Activated T-helper 1 cell treated with anti-CD3 and anti-CD28 coated beads, Interleukin-2, amount 50 U/mL, for 16 hours (primary cell): ENCODE measurements at places on chromosomes 11 and 22.
A peak's percentile ranks its signal among the peaks of the same experiment; 100 is the strongest.

DNA sequence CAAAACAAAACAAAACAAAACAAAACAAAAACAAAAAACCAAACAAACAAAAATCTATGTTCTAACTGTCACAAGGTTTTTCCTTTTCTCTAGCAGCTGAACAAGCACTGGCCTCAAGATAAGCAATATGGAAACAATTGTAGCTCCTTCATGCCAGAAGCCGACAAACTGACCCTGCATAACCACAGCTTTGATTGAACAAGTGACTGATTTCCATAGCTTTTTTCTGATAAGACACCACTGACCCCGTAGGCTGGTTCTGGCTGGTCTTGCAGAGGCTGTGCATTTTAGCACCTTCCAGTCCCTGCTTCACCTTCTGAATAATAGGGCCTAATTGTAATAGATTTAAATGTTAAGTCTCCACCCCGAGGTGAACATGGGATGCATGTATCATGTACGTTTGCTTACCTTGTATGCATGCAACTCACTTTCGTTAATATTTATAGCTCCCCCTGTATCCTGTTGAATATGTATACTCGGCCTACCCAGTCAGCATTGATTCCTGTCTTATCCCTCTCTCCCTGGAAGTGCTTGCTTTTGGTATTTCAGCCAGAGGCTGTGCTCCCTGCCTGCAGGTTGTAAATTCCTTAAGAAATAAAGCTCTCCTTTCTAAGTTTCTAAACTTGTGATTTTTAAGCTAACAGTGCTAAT, 49.6 kb downstream of the CNTF start:
- no peak for DNase-seq

- DNase-seq, result no peak
Observed at GRCh38 chr22:35674335-35674734, 26.1 kb downstream of the APOL6 start.

DNA sequence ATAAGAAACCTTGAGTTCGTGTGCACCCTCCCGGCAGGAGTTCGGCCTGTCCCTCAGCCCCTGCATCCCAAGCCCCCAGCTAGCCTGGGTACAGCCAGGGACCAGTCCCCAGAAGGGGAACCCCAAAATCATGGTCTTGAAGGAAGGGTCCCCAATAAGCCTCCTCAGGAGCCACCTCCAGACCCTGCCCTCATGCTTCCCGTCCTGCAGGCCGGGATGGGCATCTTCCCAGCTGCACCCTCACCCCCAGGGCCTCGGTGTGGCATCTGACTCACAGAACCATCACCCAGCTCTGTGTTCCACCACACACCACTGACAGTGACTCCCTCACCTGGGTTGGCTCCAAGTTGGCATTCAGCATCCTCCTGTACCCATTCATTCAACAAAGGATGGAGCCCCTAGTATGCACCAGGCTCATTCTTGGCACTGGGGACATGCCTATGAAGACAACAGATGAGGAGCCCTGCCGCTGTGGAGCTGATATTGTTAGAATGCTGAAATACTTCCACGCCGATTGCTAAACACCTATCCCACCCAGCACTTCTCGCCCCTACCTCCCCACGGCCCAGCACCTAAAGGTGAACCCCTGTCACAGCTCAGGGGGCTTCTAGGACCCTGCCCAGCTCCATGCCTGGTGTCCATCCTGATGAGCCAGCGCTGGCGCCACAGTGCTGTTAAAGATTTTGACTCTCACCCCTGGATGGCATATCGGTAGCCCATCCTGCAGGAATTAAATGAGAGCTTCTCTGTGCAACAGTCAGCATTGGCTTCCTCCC, 77.8 kb downstream of the BUD13 start:
- DNase-seq, result no peak

DNA sequence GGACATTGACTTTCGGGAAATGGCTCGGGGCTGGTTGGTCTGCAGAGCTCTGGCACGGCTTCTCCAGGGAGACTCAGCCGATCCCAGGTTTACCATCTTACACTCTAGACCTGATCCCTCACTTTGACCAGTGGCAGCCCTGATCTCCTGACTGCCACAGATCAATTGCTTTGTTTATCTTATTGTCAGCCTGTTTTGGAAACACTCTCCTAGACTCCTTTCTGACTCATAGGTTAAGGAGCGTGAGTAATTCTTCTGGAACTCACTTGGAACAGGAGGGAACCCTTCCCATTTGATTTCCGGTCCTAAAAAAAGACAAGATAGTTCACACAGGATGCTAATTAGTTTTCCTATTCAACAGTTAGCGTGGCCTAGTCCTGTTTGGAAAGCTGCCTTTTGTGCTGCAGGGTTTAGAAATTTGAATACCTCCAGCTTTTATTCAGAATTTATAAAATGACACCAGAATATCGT, 16.0 kb upstream of the BMAL1 start:
- DNase-seq, result no peak

DNA sequence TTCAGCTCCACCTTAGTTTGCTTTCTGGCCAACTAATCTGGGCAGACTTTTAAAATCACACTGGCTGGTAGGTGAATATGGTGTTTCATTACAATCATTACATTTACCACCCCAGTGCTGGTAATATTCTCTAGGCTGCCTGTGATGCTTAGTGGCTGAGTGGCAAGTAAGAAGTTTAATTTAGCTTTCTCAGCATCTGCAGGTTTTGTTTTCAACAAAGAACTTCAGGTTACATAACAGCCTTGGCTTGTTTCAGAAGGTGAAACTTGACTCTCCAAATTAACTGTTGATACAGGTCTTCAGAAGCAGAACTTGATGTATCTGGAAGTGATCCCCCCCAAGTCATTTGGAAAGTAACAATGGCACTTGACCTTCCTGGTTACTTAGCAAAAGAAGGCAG, 423.3 kb upstream of the CCDC90B start:
- no peak for DNase-seq

DNA sequence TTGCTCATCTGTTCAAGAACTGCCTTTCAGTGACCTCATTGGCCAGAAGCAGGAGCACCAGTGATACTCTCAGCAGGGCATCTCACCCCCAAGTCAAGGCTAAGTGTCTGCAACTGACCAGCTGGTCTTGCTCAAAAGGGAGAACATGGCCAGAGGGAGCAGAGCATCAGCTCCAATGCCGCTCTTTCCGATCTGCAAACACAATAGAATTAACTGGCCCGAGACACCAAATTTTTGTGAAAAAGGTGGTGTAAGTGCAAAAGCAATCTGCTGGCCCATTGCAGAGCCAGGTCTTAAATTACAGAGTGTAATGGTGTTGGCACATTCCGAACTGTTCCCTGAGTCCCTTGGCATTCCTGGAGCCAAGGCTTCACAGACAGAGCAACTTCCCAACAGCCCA, 97.0 kb downstream of the PKNOX2 start:
- DNase-seq, result no peak

- DNase-seq, result no peak
Observed at GRCh38 chr11:27207025-27207650, 155.9 kb downstream of the CCDC34 start.

- DNase-seq, result no peak
Observed at GRCh38 chr11:107606141-107606540, 15.2 kb downstream of the ELMOD1 start.

DNA sequence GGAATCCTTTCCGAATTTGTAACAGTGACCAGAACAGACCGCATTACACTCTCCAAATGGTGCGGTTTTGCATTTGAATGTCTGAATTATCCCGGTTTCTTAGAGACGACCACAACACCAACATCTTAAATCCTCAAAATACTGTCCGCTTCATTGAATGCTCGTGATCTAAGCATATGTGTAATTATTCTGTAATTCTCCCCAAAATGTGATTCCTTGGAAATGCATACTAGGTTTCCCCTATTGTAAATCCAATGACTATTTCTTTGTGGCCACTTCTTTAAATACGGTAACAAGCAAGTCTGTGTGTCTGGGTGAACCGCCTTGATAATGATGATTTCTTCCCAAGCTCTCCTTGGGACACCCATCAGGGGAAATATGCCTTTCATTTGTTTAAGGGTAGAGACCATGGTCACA, 87.3 kb upstream of the DBX1 start:
- DNase-seq, result no peak

- DNase-seq, result no peak
Observed at GRCh38 chr11:108239076-108239475, 16.2 kb downstream of the ATM start.

DNA sequence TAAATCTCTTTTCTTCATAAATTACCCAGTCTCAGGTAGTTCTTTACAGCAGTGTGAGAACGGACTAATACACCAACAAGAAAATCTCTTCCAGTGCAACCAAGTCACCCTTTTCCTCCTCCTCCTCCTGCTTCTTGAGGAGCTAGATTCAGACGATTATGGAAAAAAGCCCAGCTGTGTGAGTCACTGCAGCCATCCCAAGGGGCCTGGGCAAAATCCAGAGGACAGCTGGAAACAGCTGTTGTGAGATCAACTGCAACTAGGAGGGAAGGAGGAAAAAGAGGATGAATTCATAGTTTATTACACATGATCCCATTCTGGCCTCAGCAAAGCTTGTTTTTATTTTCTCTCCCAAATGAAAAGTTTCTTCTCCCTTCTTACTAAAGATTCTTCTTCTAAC, 32.9 kb downstream of the RBFOX2 start:
- DNase-seq, result no peak

DNA sequence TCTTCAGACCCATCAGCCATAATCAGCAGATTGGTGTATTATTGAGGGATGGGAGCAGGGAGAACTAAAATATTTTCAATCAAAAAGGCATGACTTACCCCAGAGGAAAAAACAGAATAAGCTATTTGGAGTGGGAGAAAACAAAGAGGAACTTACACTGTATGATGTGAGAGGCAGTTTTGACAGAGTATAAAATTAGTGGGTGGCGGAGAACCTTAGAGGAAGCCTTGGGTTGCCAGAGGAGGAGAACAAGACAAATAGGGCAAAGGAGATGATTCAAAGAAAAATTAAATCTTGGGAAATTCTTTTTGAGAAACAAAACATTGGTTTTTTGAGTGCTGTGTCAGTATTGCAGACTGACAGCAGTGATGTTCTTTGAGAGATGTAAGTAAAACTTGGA, 285.0 kb downstream of the C11orf87 start:
- no peak for DNase-seq

DNA sequence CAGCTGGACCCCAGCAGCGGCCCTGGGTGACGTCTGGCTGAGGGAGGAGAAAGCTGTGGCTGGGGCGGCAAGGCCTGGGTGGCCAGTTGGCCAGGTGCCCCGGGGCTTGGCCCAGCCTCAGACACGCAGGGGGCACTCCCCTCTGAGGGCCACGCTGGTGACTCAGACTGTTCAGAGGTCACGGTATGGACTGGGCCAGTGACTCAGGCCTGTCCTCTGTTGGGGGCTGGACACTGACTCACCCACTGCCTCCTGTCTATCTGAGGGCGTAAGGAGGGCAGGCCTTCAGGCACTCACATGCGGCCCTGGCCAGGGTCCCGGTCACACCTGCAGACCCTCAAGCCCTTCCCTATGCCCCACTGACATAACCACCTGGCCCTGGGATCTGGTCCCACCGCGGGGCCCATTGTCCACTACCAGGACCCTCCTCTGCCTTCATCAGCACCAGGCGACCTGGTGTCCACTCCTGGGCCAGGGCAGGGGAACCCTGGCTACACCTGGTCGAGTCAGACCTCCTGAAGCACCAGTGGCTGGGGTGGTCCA, 3.7 kb upstream of the MUC5AC start:
- DNase-seq, result peak; percentile 2

DNA sequence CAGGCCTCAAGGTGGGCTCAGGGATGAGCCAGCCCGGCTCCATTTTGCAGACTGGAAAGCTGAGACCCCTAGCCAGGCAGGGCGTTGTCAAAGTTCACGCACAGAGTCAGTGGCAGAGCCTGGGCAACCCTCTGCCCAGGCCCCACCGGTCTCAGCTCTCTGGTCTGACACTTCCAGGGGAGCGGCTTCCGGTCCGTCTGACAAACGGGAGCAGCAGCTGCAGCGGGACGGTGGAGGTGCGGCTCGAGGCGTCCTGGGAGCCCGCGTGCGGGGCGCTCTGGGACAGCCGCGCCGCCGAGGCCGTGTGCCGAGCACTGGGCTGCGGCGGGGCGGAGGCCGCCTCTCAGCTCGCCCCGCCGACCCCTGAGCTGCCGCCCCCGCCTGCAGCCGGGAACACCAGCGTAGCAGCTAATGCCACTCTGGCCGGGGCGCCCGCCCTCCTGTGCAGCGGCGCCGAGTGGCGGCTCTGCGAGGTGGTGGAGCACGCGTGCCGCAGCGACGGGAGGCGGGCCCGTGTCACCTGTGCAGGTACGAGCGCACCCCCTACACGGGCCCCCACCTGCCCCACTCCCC, 36.0 kb downstream of the CD6 start:
- no peak for DNase-seq

GRCh38 chr11:26995701-26996460, 2.0 kb downstream of the FIBIN start:
- no peak for DNase-seq

DNA sequence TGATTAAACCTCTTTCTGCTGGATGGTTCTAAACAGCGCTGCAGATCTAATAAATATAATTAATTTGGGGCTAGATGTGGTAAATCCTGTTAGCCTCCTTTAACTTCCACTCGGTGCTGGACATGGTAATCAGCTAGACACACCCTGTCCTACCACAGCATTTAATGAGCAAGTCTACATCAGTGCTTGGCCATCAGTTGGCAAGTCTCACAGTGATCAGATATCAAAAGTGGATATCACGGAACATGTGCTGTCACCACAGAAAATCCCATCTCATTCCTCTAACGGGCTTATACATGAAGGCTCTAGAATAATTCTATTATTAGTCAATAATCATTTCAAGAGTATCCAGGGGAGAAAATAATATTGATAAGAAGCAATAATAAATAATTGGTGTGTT, 5.6 kb upstream of the USP28 start:
- no peak for DNase-seq

- DNase-seq, result no peak
Observed at GRCh38 chr22:26548984-26549383, 36.7 kb upstream of the TFIP11 start.

GRCh38 chr11:19730373-19730772, 17.7 kb downstream of the NAV2 start:
- no peak for DNase-seq

DNA sequence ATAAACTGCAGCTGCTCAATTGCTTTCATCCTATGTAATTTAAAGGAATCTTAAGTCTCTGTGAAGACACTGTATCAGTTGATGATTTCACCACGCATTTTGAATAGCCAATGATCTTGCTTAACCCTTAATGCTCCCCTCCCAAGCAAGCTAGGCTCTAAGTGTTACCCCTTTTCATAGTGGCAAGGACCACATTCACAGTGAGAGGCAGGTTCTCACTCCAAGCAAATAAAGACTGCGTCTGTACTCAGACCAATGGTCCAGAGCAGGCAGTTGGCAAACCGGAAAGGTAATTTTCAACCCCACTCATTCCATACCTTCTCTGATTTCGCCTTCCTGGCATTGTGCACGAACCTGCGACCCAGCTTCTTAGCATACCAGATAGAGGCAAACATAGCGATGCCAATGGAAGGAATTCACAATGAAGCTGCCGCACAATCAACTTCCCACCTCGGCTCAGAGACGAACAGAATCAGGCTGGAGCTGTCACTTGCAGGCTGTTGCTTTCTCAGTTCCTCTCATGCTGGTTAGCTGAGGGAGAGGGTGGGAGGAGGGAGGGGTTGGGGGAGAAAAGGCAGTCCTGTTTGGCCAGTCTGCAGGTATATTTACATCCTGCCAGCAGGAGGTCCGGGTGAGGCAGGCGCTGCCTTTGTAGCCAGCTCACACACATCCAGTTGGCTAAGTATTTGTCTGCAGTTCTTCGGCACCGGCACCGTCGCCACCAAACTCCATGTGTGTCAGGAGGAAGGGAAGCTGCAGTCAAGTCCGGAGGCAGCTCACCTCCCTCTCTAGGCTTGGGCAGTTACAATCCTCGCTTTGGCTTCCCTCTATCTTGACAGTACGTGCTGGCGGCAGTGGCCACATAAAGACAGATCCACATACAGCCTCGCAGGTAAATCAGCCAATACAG, 1151.2 kb upstream of the CCDC90B start:
- no peak for DNase-seq
